ENCODE measurements at places on chromosomes 2 and 18.

- DNase-seq = no peak
Observed at GRCh38 chr2:102081606-102082005, 60.9 kb upstream of the IL1R1 start.

GRCh38 chr2:120677221-120677620, 58.4 kb upstream of the GLI2 start:
- no peak for DNase-seq

- no peak for DNase-seq
Observed at GRCh38 chr2:75023666-75024455, 65.4 kb downstream of the POLE4 start.

DNA sequence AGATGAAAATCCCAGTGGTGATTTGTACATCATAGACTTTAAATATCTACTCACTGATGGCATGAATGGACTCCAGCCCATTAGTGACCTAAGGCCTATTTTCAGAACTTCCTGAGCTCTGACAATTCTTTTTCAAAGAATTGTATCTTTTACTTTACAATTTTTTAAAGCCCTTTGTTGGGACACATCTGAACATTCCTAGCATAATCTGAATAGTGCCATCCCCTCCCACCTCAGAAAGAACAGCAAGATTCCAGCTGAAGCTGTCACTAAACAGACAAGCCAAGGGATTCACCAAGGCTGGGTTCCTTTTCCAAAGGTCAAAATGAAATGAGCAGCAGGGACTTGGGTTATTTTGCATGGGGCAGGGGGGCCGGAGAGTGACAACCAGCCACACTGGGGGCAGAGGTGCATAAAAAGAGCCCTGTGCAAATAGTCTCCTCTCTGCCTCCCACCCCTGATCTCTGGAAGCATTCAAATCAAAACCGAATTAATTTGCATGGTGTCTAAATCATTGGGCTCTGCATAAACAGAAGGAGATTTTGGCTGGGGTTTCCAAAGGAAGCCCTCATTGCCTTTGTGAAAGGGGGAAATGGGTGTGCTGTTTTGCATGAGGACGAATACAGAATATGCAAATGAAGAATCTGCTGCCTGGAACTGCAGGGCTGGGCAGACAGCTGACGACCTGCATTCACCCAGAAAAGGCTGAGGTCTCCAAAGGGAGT, 17.2 kb downstream of the EPHA4 start:
- peak; percentile 56 for DNase-seq

GRCh38 chr18:68418226-68418868, 296.6 kb downstream of the TMX3 start:
- no peak for DNase-seq

GRCh38 chr18:25979369-25980040, 110.9 kb downstream of the SS18 start:
- DNase-seq = no peak

- no peak for DNase-seq
Observed at GRCh38 chr2:56416500-56417176, 232.8 kb downstream of the CCDC85A start.

GRCh38 chr2:32246911-32247310, 17.8 kb downstream of the NLRC4 start:
- DNase-seq = no peak

DNA sequence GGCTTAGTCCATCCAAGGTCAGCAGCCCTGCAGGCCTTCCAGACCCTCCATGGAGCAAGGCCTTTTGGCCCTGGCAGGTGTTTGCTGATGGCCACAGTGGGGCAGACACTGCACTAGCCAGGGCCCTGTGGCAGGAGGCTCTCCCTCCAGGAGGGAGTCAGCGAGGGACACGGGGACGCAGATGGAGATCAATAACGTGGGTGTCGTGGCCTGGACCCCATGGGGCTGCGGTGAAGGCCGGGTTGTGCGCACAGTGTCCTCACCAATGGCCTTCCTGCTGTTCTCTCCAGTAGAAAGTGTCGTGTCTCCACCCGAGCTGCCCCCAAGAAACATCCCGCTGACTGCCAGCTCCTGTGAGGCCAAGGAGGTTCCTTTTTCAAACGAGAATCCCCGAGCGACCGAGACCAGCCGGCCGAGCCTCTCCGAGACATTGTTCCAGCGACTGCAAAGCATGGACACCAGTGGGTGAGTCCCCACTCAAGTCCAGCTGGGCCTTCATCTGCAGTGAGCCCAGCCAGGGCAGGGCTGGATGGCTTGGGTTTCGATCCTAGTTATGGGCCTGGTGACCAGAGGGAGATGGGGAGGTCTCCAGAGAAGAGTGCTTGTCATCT, 65.4 kb downstream of the INPP5D start:
- no peak for DNase-seq

DNA sequence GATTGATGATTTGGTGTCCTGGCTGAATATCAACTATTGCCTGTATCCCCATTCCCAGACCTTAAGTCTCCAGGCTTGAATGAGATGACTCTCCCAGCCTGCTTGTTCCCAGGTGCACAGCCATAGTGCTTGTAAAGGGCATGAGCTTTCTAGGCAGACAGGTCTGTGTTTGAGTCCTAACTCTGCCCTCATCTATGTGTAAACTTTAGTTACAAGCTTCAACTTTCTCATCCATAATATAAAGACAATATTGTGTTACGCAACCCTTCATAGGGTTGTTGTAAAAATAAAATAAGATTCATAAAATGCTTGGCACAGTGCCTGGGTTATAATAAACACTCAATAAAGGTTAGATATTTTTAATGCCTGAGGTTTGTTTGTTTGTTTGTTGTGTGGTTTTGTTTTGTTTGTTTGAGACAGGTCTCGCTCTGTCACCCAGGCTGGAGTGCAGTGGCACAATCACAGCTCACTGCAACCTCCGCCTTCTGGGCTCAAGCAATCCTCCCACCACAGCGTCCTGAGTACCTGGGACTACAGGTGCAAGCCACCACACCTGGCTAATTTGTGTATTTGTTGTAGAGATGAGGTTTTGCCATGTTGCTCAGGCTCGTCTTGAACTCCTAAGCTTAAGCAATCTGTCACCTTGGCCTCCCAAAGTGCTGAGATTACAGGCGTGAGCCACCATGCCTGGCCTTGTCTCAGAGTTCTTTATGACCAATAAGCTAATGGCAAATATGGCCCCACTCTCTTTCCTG, 89.4 kb upstream of the MAPRE2 start:
- no peak for DNase-seq

GRCh38 chr18:27022477-27022876, 157.0 kb upstream of the AQP4 start:
- DNase-seq = no peak

DNA sequence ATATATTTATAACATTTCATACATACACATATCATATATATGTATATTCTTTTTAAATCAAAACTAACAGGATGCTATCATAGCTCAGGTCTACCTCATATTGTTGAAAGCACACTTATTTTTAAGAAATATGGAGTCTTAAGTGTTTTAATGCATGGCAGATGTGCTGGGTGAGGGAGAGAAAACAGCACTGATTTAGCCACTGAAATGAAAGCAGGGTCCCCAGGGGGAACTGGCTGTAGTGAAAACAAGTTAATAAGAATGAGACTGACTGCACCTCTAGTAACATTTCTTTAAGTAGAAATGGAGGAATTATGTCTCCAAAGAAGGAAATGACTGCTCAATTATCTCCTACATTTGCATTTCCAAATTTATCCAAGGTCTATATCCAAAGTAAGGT, 857.8 kb downstream of the DCDC2C start:
- no peak for DNase-seq

GRCh38 chr2:16623031-16623430, 42.6 kb downstream of the CYRIA start:
- peak; percentile 74 for DNase-seq

GRCh38 chr2:132979339-132980093, 309.5 kb upstream of the LYPD1 start:
- no peak for DNase-seq

DNA sequence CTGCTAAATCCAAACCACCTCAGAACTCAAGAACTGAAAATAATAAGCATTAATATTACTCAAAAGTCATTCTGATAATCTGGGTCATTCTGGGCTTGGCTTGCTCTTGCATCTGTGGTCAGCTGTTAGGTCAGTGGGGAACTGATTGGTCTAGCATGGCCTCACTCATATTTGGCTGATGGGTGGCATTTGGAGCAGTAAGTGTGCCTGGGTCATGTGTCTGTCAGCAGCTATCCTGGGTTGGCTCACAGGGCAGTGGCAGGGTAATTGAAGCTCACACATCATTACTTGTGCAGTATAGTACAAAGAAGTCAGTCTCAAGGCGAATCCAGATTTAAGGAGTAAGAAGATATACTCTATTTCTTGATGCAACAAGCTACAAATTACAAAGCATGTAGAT, 9.6 kb downstream of the RPL37A start:
- DNase-seq = no peak

DNA sequence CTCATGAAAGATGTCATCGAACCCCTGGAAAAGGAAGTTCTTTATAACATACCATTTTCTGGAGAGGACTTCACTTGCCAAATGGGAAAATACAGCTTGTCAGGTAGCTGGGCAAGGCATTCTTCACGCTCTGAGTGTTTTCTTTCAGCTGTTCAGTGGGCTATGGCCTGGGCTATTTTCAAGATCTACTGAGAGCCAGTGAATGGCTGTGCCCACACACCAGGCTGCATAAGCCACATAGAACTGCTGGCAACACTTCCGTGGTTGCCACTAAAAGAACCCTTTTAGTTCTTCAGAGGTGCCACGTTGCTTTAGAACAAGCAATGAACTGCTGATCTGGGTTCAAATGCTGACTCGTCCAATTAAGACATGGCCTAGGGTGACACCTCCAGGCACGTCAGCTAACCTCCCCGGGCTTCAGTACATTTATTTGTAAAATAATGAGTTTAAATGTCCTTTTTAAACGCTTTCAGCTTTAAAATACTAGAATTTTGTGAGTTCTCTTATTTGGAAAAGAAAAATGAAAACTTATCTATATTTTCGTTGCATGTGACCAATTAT, 36.6 kb upstream of the GORASP2 start:
- no peak for DNase-seq

DNA sequence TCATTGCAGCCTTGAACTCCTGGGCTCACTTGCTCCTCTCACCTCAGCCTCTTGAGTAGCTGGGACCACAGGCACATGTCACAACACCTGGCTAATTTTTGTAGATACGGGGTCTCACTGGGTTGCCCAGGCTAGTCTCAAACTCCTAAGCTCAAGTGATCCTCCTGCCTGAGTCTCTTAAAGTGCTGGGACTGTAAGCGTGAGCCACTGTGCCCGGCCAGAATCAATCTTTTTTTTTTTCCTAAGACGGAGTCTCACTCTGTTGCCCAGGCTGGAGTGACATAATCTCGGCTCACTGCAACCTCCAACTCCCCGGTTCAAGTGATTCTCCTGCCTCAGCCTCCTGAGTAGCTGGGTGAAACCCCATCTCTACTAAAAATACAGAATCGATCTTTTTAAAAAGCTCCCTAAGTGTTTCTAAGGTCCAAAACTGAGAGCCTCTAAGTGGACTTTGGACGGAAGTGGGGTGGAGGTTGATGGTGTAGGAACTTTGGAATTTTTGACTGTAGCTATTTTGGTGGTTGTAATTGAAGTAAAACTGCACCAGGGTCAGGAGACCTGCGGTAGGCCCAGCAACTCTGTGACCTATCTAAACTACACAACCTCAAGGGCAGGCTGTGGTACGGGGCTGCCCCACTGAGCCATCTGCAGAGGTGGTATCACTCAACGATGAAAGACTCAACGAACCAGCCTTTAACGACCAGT, 82.9 kb downstream of the POLR1A start:
- no peak for DNase-seq

GRCh38 chr2:104866122-104866864, 12.4 kb downstream of the POU3F3 start:
- no peak for DNase-seq

DNA sequence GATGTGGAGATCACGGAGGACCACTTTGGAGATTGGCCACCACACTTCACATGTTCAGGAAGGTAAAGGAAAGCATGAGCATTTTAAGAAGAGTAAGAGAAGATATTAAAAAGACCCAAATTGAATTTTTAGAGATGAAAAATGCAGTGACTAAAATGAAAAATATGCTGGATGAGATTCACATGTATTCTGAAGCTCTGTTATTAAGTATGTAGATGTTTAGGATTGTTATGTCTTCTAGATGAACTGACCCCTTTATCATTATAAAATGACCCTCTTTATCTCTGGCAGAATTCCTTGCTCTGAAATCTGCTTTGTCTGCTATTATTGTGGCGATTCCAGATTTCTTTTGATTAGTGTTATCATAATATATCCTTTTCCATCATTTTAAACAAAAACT, 36.0 kb upstream of the DYNC2LI1 start:
- DNase-seq = no peak

DNA sequence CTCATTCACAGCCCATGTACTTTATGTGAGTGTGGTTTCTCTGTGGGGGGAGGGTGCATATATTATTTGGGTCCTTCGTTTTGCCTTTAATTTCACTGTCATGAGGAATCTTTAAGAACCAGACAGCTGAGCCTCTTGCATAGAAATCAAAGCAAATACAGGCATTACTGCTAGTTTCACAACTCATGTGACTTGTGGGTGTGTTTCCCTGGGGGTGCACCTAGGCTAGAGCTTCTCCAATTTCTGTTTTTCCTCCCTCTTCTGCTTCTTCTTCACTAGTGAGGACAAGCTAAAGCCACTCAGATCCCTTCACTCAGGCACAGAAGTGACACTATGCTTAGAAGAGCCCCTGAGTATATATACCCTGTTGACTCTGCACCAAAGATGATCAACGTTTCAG, 131.4 kb downstream of the ACOXL start:
- DNase-seq = no peak

- no peak for DNase-seq
Observed at GRCh38 chr2:120691410-120691809, 44.3 kb upstream of the GLI2 start.

- no peak for DNase-seq
Observed at GRCh38 chr2:72183466-72183865, 35.8 kb upstream of the CYP26B1 start.

DNA sequence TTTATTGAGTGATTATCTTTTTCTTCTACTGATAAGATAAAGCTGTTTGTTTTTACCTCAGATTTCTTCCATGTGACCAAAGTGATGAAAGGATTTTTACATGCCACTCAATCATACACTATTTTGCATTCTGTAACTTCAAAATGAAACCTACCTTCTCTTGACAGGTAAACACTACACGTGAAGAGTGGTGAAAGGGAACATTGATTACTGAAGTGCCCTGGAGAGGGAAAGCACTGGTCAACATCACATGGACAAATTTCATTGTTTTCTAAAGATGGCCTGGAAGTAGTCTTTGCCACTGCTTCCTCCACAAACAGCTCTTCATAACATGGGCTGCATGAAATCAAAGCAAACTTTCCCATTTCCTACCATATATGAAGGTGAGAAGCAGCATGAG, 120.1 kb downstream of the HIBCH start:
- no peak for DNase-seq

DNA sequence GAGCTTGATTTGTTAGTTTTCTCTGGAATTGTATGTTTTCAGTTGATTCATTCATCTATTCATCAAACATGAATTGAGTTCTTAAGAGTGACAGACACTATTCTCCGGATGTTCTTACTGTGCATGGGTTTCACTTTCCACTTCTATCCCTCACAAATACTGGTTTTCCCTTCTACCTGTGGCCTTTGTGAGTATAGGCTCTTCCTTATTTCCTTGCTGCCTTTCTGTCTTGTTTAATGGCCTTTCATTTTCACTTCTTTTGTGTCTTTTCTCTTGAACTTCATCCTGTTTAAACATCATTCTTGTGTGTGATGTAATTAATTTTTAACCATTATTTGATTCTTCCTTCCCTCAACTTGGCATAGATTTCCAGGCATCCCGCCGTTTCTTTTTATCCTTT, 90.7 kb downstream of the CRIM1 start:
- DNase-seq = no peak
